Common myeloid progenitor, CD34-positive (primary cell): ENCODE measurements at places on chromosomes 7 and 10.

GRCh38 chr10:83871187-83872081 lies 267.9 kb upstream of the GHITM start:
- H3K4me3 ChIP-seq, result no peak overlapping the region
- no peaks in the 10 kb centered on the region for H3K4me1 ChIP-seq
- no peak overlapping the region for H3K27ac ChIP-seq
- no peaks in the 10 kb centered on the region for H3K36me3 ChIP-seq
- peak; percentile 59 for DNase-seq

DNA sequence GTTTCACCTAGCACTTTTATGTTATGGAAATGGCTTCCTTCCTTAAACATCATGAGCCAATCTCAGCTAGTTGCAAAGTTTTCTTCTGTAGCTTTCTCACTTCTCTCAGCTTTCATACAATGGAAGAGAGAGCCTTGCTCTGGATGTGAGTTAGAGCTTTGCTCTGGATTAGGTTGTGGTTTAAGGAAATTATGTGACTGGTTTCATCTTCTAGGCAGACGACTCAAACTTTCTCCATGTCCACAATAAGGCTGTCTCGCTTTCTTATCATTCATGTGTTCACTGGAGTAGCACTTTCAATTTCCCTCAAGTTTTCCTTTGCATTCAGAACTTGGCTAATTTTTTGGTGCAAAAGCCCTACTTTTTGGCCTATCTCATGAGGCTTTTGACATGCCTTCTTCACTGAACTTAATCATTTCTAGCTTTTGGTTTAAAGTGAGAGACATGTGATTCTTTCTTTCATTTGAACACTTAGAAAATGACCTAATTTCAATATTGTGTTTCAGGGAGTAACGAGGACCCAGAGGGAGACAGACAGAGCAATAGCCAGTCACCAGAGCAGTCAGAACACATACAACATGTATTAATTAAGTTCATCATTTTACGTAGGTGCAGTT lies 49.8 kb downstream of the CNOT4 start:
- H3K27ac ChIP-seq, result no peak overlapping the region
- no peak for DNase-seq
- H3K4me1 ChIP-seq, result no peaks in the 10 kb centered on the region
- no peaks in the 10 kb centered on the region for H3K27me3 ChIP-seq
- no peak overlapping the region for H3K4me3 ChIP-seq

- no peak overlapping the region for H3K27ac ChIP-seq
- H3K36me3 ChIP-seq, result no peaks in the 10 kb centered on the region
- no peak for DNase-seq
These were observed 105.3 kb downstream of the FRMD4A start for GRCh38 chr10:14225379-14225778.

DNA sequence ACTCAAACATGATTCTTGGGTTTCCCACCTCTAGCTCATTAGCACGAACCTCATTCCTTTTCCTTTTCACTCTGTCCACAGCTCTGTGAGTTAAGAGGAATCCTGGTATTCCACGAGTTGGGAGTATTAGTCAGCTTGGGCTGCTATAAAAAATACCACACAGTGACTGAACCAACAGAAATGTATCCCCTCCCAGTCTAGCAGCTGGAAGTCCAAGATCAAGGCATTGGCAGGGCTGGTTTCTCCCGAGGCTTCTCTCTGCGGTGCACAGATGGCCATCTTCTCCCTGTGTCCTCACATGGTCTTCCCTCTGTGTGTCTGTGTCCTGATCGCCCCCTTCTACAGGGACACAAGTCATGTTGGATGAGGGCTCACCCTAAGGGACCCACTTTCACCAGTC lies 261.6 kb downstream of the TNS3 start:
- no peaks in the 10 kb centered on the region for H3K27me3 ChIP-seq
- H3K4me1 ChIP-seq, result no peaks in the 10 kb centered on the region
- H3K27ac ChIP-seq, result no peak overlapping the region
- no peak for DNase-seq
- H3K36me3 ChIP-seq, result peaks cover 52% of the 10 kb centered on the region

DNA sequence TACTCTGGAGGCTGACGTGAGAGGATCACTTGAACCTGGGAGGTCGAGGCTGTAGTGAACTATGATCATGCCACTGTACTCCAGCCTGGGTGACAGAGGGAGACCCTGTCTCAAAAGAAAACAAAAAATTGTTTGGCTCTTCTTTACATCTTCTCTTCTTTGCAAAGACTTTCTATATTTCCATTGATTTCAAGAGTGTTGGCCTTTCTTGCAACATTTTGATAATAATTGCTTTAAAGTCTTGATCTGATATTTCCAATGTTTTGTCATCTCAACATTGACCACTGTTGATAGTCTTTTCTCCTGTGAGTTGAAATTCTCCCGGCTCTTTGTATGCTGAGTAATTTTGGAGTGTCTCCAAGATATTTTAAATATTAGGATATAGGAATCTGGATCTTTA lies 17.8 kb upstream of the CLDN4 start:
- no peaks in the 10 kb centered on the region for H3K4me1 ChIP-seq
- no peak overlapping the region for H3K4me3 ChIP-seq
- no peak for DNase-seq
- peaks cover 4% of the 10 kb centered on the region for H3K27me3 ChIP-seq
- no peak overlapping the region for H3K27ac ChIP-seq
